Astrocyte (in vitro differentiated cells and primary cell): ENCODE measurements at places on chromosomes 5 and 9. TPM values are rescaled to one million over a fixed set of nuclear protein-coding genes. Genes with fewer than 3 reads are reported as not detected.

DNA sequence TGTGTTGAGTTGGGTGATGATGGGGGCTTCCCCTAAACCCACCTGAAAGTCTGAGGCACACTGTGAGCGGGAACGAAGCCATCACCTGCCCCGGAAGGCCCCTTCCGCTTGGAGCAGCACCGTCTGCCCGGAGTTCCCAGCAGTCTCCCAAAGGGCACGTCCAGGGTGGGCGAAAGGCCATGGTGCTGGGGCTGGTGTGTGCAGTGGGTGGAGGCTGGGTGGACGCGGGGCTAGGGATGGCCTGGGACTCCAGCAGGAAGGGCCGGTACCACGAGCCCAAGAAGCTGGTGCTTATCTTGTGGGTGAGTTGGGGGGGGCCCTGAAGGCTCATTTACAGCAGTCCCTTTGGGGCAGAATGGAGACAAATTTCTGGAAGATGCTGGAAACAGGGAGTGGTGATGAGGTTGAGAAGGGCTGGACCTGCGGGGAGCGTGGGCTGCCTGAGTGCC is 4.6 kb downstream of the FLT4 start:
- no peak overlapping the region for H3K4me3 ChIP-seq
- H3K27me3 ChIP-seq: peaks cover 21% of the 10 kb centered on the region
- H3K4me1 ChIP-seq: peaks cover 3% of the 10 kb centered on the region
- H3K36me3 ChIP-seq: no peaks in the 10 kb centered on the region
- no peak overlapping the region for H3K27ac ChIP-seq
- DNase-seq: no peak

DNA sequence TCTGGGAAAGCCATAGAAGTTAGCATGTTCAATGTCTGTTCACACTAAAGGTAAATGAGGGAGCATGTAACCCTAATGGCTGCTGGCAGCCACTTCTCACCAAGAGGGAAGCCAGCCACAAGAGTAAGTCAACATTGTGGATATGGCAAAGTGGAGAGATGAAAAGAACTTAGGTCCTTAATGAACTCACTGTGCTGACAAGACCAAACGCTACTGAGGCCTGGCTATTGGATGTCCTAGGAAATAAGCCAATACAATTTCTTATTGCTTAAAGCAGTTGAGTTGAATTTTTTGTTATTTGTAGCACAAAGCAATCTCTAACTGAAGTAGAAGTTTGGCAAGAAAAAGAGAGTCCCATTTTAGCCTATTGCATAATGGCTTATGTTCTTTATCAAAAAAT is 6.8 kb downstream of the GPR150 start:
- H3K27ac ChIP-seq: no peak overlapping the region
- H3K4me1 ChIP-seq: peaks cover 11% of the 10 kb centered on the region
- DNase-seq: no peak

DNA sequence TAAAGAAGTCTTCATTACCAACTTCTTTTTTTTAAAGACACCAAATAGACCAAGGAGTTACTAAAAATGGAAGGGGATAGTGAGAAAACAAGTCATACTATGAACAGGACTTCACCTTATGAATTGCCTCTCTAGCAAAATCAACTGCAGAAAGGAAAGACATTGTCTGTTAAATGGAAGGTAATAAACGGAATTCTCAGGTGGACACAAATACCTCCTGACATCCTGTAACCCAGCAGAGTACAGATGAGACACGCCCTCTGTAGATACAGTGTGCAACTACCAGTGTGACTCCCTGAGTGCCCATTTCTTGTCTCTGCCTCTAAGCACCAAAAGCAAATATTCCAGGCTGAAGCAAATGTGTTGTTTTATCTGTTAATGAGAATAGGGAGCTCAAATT is 12.2 kb upstream of the PLPP1 start:
- H3K4me1 ChIP-seq: no peaks in the 10 kb centered on the region
- DNase-seq: no peak
- no peaks in the 10 kb centered on the region for H3K36me3 ChIP-seq
- H3K4me3 ChIP-seq: no peak overlapping the region

- H3K27ac ChIP-seq: peak overlapping the region; percentile 60
- no peaks in the 10 kb centered on the region for H3K36me3 ChIP-seq
- H3K4me1 ChIP-seq: peaks cover 13% of the 10 kb centered on the region
- H3K27me3 ChIP-seq: no peaks in the 10 kb centered on the region
- H3K4me3 ChIP-seq: no peak overlapping the region
These were observed 79.0 kb downstream of the SPRY4 start for GRCh38 chr5:142245786-142246185.

DNA sequence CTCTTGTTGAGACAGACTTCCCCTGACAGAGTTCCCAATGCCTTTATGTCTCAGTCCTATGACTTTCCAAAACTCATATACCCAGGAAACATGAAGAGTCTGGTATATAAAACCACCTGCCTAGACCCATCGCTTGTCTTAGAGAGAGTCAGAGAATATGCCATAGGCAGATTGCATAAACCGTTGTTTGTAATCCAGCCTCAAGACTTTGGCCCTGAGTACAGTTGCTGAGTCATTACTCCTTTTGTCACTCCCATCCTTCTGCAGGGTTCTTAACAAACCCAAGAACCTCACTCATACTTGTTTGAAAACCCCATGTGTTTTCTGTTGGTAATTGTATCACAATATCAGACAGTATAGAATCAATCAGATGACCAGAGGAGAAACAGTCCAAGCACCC is 616.3 kb downstream of the SLCO4C1 start:
- H3K4me3 ChIP-seq: no peak overlapping the region
- peaks cover 3% of the 10 kb centered on the region for H3K4me1 ChIP-seq
- peak; percentile 28 for DNase-seq
- H3K27me3 ChIP-seq: no peaks in the 10 kb centered on the region
- no peaks in the 10 kb centered on the region for H3K36me3 ChIP-seq

DNA sequence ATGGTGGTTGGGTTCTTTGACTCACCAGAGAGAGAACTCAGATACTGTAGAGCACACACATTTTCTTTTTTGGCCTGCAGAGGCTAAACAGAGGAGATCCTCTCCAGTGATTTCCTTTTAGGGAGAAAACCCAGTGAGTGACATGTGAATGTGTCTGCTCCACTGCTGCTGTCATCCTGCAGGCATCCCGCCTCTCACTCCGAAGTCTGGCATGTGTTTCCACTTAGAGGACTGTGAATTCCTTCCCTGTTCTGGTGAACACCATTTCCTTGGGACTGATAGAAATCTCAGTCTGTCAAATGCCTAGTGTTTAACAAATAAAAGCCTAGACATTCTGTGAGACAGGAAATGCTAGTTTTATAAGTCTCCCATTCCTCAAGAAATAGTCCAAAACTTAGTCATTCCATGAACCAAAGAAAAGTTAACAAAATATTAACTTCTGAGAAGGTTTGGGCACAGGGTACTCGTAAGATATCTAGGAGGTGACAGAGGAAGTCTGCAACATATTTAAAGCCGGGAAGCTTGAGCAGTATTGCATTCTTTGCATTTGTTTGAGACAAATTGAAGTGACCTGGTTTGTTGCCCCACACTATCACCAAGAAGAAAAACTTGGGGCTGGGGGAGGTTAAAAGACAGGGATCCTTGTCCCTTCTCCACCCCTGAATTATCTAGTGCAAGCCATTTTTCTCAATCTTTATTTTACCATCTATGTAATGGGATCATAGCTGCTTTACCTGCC is 74.9 kb upstream of the NIPAL4 start:
- no peak overlapping the region for H3K4me3 ChIP-seq
- H3K4me1 ChIP-seq: peaks cover 64% of the 10 kb centered on the region
- peak overlapping the region; percentile 90 for H3K27ac ChIP-seq
- DNase-seq: peak; percentile 99
- no peaks in the 10 kb centered on the region for H3K27me3 ChIP-seq

- no peaks in the 10 kb centered on the region for H3K36me3 ChIP-seq
- peak overlapping the region; percentile 64 for H3K27ac ChIP-seq
- H3K4me3 ChIP-seq: no peak overlapping the region
- DNase-seq: peak; percentile 95
These were observed 404.6 kb downstream of the CSNK1G3 start for GRCh38 chr5:123916345-123917121.

DNA sequence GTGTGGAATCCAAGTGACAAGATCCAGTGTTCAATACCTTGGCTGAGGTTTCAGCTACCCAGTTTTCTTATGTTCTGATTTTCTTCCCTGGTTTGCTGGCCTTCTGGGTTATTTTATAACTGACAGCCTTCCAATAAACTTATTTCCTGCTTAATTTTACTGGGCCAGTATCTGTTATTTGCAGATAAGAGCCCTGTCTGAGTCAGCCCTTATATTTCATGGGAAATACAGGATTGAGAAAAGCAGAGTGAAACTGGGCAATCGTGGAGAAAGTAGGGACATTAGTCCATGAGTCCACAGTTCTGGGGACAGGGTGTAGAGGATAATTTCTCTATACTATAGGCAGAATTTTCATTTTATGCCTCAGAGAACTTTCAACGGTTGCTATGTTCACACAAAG is 32.3 kb downstream of the TMEM167A start:
- H3K36me3 ChIP-seq: no peaks in the 10 kb centered on the region
- no peak for DNase-seq
- no peaks in the 10 kb centered on the region for H3K4me1 ChIP-seq
- H3K27me3 ChIP-seq: no peaks in the 10 kb centered on the region

GRCh38 chr9:94086486-94087345 is 2.5 kb downstream of the PTPDC1 start:
- peaks cover 4% of the 10 kb centered on the region for H3K36me3 ChIP-seq
- peak overlapping the region; percentile 11 for H3K27ac ChIP-seq

DNA sequence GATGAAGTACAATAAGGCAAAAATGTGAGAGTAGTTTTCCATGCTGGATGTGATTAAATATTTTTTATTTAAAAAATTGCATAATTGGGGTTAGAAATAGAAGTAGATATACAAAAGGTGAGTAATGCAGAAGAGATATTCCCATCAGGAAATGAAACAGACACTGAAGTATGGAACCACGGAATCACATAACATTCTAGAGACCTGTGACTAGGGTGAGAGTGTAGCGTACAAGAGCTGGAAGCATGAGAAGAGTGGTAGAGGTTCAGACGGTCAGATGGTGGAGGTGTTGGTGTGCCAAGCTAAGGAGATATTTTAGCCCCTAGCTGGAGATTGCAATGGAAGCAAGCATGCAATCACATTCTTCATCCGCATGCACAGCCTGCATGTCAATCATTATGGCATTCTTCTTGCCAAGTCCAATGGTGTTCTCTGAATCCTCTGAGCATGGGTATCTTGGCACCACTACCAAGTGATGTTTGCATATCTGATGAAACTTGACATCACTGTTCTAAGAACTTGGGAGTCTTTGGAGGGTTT is 587.8 kb downstream of the PSAT1 start:
- no peak overlapping the region for H3K4me3 ChIP-seq
- H3K4me1 ChIP-seq: peaks cover 3% of the 10 kb centered on the region

DNA sequence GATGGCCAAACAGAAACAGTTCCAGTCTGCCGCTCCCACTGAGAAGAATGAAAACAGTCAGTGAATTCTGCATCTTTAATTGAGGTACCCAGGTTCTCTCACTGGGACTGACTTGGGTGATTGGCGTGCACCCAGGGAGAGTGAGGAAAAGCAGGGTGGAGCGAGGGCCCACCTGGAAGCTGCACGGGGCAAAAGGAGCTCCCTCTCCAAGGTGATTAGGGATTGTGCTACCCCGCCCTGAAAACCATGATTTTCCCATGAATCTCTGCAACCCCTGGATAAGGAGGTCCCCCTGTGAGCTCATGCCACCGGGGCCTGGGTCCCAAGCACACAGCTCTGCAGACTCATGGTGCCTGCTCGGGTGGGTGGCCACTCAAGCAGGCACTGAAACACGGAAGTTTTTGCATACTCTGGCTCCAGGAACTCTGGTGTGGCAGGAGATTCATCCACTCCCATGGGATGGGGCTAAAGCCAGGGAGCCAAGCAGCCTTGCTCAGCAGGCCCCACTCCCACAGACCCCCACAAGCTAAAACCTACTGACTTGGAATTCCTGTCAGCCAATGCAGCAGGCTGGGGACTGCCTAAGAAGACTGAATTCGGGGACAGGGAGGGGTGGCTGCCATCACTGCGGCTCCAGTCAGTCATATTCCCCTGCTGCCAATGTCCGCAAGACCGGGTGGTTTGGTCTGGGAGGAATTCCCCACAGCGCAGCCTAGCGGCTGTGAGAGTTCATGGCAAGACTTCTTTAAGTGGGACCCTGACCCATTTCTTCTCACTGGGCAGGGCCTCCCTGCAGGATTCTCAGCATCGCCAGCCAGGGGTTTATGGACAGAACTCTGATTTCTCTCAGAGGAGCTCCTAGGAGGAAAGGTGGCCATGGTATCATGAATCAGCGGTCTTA is 652.2 kb upstream of the RGMB start:
- no peak overlapping the region for H3K4me3 ChIP-seq
- no peaks in the 10 kb centered on the region for H3K27me3 ChIP-seq
- no peak for DNase-seq
- H3K36me3 ChIP-seq: no peaks in the 10 kb centered on the region
- H3K4me1 ChIP-seq: no peaks in the 10 kb centered on the region
- no peak overlapping the region for H3K27ac ChIP-seq

DNA sequence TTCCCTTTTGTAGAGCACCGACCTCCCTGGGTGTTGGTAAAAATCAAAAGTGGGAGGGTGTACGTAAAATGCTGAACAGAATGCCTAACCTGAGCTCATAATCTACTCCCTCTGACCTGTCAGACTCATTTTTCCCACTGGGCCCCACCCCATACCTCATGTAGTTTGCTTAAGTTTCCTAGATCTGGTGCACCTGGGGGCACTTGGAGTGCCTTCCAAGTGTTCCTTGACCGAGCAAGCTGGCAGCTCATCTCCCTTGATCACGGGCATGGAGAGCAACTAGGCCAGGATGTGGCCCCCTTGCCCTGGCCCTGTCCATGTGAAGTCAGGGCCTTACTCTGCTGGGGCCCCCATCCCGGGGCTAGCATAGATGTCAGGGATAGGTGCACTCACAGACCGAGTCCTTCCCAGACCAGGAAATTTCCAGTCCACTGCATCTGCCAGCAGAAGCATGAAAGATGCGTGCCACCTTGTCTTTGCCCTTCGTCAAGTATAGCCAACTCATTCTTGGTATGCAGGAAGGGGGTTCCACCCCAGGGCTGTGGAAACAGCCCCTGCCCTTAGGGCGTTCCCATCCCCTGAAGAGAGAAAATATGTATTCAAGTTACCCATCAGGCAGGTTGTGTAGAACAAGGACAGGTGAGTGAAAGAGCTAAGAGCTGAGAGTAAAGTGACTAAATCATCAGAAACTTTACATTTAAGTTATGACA is 41.9 kb downstream of the SLC22A5 start:
- no peak for DNase-seq
- no peaks in the 10 kb centered on the region for H3K36me3 ChIP-seq
- peak overlapping the region; percentile 81 for H3K27ac ChIP-seq
- H3K27me3 ChIP-seq: no peaks in the 10 kb centered on the region
- peaks cover 31% of the 10 kb centered on the region for H3K4me1 ChIP-seq

GRCh38 chr5:67792891-67793290 is 422.7 kb upstream of the PIK3R1 start:
- H3K27me3 ChIP-seq: no peaks in the 10 kb centered on the region
- no peak overlapping the region for H3K27ac ChIP-seq
- H3K4me1 ChIP-seq: no peaks in the 10 kb centered on the region
- DNase-seq: peak; percentile 49
- no peaks in the 10 kb centered on the region for H3K36me3 ChIP-seq

The SHISAL2B gene
- not detected in 2 replicates for total RNA-seq

The SVEP1 gene
- 1.1 and 1.5 TPM in 2 replicates for total RNA-seq

The GRAMD2B gene
- total RNA-seq: 29.1 and 34.4 TPM in 2 replicates

The CYLC2 gene
- total RNA-seq: not detected in 2 replicates
